ENCODE measurements at places on chromosomes 12 and 14.

- DNase-seq: no peak
Measured at GRCh38 chr12:93602897-93603668, 30.6 kb downstream of the SOCS2 start.

- no peak for DNase-seq
Measured at GRCh38 chr12:116697716-116698115, 40.2 kb downstream of the SPRING1 start.

DNA sequence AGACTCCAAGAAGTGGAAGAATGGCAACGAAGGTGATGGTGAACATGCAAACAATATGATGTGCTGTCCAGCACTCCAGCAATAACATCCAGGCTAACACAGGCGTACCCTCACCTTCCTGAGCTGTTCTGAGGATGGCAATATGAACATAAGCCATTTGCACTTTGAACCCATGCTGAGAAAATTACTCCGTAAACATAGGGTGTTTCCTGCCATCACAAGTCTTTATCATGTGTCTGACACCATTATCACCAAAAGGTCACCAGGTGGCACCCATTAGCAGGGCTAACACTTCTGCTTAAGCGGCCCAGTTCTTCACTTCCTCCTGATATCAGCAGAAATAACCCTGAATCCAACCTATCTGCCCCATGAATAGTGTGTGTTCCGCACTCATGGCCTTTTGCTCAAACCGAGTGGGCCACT, 482.8 kb downstream of the MED13L start:
- DNase-seq: peak; percentile 14

DNA sequence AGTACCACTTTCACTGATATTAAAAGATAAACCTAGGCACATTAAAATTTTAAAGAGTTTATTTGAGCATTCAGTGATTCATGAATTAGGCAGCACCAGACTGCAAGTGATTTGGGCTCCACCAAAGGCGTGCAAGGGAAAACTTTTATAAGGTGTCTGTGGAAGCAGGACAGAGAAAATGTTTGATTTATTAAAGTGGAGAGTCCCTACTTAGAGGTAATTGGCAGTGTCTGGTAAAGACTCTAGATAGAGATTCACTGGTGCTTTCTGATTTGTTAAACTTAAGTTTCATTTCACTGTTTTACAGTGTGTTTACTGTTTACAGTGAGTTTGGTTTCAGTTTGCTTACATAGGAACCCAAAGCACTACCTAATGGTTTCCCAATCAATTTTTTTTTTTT, 72.8 kb downstream of the ANKS1B start:
- no peak for DNase-seq

GRCh38 chr14:90820958-90821357, 4.7 kb upstream of the TTC7B start:
- peak; percentile 66 for DNase-seq

DNA sequence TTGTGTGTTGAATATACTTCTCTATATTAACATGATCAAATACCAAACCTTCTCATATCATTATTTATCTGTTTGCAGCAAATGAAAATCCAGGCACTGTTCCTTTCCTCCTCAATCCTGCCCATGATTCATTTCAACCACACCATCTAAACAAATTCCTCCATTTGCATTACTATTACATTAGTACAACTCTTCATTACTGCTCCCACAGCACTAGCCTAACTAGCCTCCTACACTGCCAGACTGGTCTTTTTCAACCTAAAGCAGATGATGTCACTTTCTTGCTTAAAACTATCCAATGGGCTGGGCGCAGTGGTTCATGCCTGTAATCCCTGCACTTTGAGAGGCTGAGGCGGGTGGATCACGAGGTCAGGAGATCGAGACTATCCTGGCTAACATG, 117.3 kb upstream of the MYF6 start:
- DNase-seq: no peak

DNA sequence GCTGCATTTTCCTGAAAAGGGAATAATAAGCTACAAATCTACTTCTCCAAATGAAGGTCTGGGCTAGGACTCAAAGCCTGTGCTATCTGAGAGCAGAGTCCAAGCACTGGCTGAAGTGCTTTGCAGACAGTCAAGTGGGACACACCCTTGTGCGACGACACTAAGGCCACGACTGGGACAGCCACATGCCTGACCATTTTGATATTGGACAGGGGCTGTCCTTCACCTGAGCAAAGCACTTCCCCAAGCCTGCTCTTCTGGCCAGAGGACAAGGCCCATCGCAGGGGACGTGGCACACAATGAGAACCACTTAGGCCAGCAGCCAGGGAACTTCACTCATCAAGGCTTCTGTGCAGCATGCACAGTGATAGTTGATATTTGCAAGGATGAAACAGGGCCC, 71.4 kb downstream of the RBM19 start:
- DNase-seq: no peak

DNA sequence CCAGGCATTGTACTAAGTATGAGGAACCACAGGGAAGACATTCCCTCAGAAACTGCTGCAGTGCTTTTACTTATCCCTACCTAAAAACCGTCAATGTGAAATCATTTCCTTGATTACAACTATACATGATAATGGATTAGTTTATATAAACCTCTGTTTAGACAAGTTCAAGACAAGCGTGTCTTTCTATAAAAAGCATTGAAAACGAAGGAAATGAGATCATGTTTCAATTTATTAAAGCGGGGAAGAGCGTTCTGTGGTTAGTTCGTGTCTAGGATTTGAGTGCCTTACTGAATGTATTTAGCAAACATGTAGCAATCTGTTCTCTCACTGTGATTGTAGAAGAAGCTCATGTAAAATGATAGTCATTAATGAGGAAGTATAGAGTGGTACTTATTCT, 37.5 kb downstream of the GALC start:
- DNase-seq: no peak

GRCh38 chr14:91405241-91405721, 12.3 kb downstream of the CCDC88C start:
- DNase-seq: no peak

DNA sequence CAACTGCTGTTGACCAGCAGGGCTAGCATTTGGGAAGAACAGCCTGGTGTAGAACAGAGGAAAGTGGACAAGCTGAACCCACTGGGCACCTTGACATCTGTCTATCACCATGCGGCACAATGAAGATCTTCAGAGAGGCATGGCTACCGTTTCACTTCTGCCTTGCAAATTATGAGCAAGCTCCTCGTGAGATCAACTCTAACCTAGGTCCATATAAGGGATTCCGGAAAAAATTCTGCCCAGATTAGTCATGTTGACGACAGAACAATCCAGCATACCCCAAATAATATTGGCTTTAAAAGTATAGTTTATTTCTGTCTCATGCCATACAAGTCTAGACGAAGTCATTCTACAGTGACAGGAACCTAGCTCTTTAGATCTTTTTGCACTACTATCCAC, 91.6 kb upstream of the ATF7IP start:
- peak; percentile 43 for DNase-seq

- peak; percentile 61 for DNase-seq
Measured at GRCh38 chr12:72141381-72141780, 130.8 kb upstream of the TRHDE start.

GRCh38 chr12:15543347-15543746, 221.0 kb downstream of the PTPRO start:
- DNase-seq: no peak

DNA sequence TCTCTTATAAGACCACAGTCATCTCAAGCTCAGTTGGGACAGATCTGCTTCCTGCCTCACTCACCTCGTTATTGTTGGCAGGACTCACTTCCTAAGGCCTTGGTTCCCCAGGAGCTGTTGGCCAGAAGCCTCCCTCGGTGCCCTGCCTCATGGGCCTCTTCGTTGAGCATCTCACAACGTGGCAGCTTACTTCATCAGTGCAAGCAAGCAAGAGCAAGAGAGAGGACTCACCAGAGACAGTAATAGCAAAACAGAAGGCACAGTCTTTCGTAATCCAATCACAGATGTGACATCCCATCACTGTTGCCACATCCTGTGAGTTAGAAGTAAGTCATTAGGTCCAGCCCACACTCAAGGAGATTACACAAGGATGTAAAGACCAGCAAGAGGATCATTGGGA, 5.1 kb upstream of the NUMB start:
- peak; percentile 91 for DNase-seq

- DNase-seq: no peak
Measured at GRCh38 chr12:90298289-90298948, 589.8 kb upstream of the ATP2B1 start.

DNA sequence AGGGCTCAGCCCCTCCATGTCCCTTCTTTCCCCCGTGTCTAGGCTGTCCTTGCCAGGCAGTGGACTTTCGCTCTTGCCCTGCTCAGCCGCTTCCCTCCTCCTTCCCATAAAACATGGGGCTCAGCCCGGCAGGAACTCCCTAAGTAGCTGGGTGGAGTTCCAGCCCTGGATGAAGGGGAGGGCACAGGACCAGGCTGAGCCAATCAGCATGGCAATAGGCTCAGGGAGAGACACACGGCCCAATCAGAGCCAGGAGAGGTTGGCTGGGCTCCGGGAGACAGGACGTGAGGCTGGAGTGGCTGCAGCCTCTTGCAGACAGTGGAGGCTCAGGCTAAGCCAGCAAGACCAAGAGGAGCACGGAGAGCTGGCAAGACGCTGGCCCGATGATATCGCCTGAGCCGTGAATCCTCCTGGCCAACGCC, 54.3 kb downstream of the GALNT9 start:
- peak; percentile 92 for DNase-seq

- no peak for DNase-seq
Measured at GRCh38 chr12:83123039-83123438, 436.3 kb downstream of the TMTC2 start.

DNA sequence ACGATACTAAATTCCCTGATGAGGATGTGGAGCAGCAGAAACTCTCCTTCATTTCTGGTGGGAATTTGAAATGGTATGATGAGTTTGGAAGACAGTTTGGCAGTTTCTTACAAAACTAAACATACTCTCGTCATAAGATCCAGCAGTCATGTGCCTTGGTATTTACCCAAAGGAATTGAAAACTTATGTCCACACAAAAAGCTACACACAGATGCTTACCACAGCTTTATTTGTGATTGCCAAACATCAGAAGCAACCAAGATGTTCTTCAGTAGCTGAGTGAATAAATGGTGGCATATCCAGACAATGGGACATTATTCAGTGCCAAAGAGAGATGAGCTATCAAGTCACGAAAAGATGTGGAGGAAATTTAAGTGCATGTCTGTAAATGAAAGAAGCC, 10.7 kb upstream of the APOLD1 start:
- DNase-seq: no peak

- peak; percentile 83 for DNase-seq
Measured at GRCh38 chr14:74569806-74570591, 42.0 kb downstream of the LTBP2 start.

DNA sequence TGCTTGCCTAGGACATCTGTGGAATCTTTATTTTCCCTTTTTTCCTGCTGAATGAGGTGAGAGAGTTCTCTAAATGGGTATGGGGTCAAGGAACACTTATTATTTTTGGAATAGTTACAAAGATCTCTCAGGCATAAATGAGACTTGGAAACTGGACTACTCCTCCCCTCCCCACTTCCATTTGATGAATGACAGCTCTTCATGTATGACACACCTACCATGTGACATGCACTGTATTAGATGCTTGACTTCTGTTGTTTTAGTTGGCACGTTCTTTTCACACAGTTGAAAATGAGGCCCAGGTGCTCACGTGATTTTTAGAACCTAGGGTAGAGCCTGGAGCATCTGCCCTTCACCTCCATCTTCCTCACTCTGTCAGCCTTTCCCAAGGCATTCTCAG, 62.4 kb downstream of the VCPKMT start:
- DNase-seq: no peak

- DNase-seq: no peak
Measured at GRCh38 chr12:26971963-26972362, 33.7 kb downstream of the FGFR1OP2 start.

DNA sequence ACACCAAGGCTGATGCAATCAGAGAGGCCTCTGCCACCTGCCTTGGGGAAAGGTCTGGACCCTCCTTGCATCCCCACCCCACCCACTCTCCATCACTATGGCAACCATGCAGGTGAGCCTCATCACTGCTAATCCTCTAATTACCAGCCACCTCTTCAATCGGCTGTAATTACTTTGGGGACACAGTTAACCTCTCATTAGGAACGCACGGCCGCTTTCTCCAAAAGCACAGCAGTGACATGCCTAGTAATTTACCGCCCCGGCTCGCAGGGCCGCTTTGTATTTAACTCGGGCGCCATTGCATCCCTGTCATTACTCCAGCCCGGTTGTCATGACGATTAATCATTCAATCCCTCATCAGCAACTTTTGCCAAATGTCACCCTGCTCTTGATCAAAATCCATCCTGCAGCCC, 36.3 kb upstream of the FAM222A start:
- no peak for DNase-seq

DNA sequence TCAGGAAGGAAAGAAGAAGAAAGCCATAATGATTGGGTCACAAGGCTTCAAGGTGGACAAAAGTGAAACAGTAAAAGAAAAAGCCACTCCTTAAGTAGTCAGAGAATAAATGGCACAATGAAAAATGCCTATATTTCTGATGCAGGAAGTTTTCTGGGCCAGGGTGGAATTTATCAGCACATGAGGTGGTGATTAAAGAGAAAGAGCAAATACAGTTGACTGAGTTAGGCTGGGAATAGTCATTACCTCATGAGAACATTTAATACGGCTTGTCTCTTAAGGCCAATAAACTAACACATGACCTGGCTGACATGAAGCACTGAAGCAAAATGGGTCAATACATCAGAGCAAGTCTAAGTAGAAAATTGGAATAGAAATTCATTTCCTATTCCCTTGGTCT, 499.7 kb downstream of the TMTC2 start:
- DNase-seq: no peak

DNA sequence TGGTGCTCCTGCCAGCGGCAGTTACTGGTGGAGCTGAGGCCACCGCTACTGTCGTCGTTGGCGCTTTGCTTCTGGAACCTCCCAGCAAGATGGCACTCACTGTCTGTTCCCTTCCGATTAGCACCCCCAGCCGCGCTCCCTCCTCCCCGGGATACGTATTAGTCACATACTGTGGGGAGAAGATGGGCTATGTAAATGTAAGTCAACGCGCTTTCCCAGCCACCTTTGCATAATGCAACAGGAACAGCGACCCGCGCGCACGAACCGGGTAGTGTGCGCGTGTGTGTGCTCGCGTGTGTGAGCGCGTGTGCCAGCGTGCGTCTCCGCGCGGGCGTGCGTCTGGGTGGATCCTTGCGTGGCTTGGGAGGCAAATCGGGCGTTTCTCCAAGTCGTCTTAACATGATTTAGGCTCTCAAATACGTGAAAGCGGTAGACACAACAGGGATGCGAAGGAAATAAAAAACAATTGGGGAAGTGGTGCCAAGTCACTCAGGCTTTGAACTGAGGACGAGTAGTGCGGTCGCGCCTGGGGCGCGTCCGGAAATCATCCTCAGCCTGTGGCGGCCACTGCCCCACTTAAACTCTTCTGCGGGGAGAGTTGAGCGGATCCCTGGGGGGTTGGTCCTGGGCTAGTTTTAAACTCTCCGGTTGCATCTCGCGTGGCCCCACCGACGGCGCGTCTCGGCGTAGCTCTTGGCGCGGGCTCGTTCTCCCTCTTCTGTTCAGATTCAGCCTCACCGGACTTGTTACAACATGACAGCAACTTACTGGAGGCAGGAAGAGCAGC, 1.8 kb downstream of the FLRT2 start:
- no peak for DNase-seq

All from PC-3 (cell line).